ENCODE measurements at places on chromosomes 11 and 22.

DNA sequence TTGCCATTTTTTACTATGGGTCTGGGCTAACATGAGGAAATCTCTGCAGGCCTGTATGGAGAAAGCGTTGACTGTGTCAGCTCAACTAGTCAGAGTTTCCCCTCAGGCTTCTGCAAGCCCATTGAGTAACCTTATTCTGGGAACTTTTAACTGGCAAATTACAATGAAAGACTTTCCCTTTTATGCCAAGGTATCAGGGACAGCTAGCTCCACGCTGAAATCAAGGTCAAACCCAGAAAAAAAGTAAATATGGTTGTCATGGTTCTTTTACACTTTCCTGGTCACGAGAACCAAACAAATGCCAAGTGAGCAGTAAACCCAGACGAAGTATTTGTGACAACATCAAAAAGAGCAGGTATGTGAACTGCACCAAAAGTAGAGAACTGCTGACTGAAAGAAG lies 13.8 kb downstream of the OSBP start:
- no peaks in the 10 kb centered on the region for H3K27me3 ChIP-seq
- no peaks in the 10 kb centered on the region for H3K4me1 ChIP-seq
- H3K27ac ChIP-seq = no peak overlapping the region
- DNase-seq = no peak
- no peak overlapping the region for H3K4me3 ChIP-seq

- peaks cover 5% of the 10 kb centered on the region for H3K4me1 ChIP-seq
- H3K27ac ChIP-seq = no peak overlapping the region
- DNase-seq = no peak
- H3K4me3 ChIP-seq = no peak overlapping the region
These were observed 31.1 kb downstream of the ACER3 start for GRCh38 chr11:76891793-76892192.

- H3K27me3 ChIP-seq = no peaks in the 10 kb centered on the region
- H3K4me1 ChIP-seq = no peaks in the 10 kb centered on the region
- H3K4me3 ChIP-seq = no peak overlapping the region
- H3K27ac ChIP-seq = no peak overlapping the region
These were observed 20.0 kb downstream of the CYP2R1 start for GRCh38 chr11:14872032-14872431.

GRCh38 chr11:116481126-116481675 lies 291.6 kb downstream of the BUD13 start:
- no peaks in the 10 kb centered on the region for H3K4me1 ChIP-seq
- DNase-seq = no peak
- H3K36me3 ChIP-seq = no peaks in the 10 kb centered on the region
- H3K4me3 ChIP-seq = no peak overlapping the region
- H3K27ac ChIP-seq = no peak overlapping the region

DNA sequence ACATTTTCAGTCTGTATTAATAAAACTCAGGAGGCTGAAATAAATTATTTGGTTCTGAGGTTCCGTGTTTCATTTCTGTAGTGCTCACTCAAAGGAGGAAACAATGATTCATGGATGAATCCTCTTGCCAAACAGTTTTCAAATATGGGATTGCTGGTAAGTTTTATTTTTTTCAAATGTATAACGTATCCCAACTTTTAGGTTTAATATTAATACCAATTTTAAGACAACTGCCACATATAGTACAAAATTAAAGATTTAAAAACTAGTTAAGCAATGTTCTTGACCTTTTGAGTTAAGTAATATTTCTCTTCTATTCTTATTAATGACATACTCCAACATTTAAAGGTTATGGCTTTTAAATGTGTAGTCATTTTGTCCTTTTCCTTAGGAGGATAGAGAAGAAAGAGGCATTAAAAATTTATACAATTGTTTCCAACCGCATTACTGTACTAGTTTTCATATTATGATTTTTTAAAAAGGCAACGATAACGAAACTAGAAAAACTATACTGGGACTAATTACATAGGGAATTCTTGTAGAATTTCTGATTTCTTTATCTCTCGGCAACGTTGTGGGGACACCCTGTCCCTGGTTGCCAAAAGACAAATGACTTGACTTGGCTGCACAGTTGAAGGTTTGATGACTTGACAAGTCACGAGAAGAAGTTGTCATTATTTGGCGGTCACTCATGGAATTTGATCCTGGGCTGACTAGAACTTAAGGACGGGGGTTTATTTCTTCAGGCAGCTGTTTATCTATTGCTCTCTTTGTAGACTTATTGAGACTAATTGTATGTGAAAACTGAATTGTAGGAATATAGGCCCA lies 69.1 kb upstream of the ADSL start:
- H3K27me3 ChIP-seq = no peaks in the 10 kb centered on the region
- H3K36me3 ChIP-seq = peaks cover 30% of the 10 kb centered on the region
- H3K27ac ChIP-seq = peak overlapping the region; percentile 39

DNA sequence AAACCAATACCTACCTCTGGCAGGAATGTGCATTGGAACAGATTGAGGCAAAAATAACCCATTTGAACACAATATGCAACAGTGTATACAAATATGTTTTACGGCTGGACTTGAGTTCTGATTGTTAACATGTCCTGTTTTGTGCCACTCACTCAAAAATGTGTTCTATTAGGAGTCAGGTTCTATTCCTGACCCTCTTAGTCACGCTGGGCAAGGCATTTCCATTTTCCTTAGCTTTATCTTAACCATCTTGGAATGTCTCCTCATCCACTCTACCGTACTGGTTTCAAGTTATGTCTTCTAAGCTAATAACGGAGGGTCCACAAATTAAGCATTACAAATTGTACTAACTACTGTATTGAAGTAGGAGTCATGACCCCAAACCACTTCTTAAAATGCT lies 78.6 kb downstream of the MAML2 start:
- peaks cover 51% of the 10 kb centered on the region for H3K4me1 ChIP-seq
- H3K27ac ChIP-seq = peak overlapping the region; percentile 92
- H3K27me3 ChIP-seq = no peaks in the 10 kb centered on the region
- no peak for DNase-seq
- H3K36me3 ChIP-seq = peaks cover 14% of the 10 kb centered on the region
- no peak overlapping the region for H3K4me3 ChIP-seq

DNA sequence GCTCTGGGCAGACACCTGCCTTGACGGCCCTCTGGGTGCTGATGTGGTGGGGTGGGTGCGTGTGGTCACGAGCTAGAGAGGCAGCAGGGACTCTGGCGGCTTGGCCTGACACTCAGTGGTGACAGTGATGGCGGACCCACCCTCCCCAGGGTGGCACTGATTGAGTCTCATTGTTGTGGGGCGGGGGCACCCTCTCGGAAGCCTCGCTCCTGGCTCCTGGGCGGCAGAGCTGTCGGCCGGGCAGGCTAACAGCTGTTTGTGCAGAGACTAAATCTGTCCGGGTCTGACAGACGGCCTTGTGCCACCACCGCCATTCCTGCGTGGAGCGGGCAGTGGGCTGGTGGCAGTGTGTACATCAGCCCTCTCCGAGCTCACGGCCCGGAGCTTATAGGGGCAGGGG lies 15.6 kb downstream of the FLRT1 start:
- peaks cover 13% of the 10 kb centered on the region for H3K4me1 ChIP-seq
- no peaks in the 10 kb centered on the region for H3K27me3 ChIP-seq
- H3K4me3 ChIP-seq = no peak overlapping the region
- DNase-seq = no peak
- H3K27ac ChIP-seq = no peak overlapping the region

- DNase-seq = no peak
- peak overlapping the region; percentile 76 for H3K27ac ChIP-seq
- H3K4me3 ChIP-seq = no peak overlapping the region
- H3K4me1 ChIP-seq = peaks cover 33% of the 10 kb centered on the region
These were observed 50.6 kb upstream of the MN1 start for GRCh38 chr22:27851974-27852746.

GRCh38 chr11:123558536-123559315 lies 95.7 kb downstream of the SCN3B start:
- no peak overlapping the region for H3K27ac ChIP-seq
- H3K36me3 ChIP-seq = no peaks in the 10 kb centered on the region
- no peak overlapping the region for H3K4me3 ChIP-seq
- DNase-seq = no peak
- peaks cover 22% of the 10 kb centered on the region for H3K4me1 ChIP-seq

GRCh38 chr11:30585125-30585891 lies 845 bp downstream of the MPPED2 start:
- no peaks in the 10 kb centered on the region for H3K27me3 ChIP-seq
- H3K4me3 ChIP-seq = peak overlapping the region; percentile 69
- peak; percentile 61 for DNase-seq
- peak overlapping the region; percentile 91 for H3K27ac ChIP-seq
- peaks cover 2% of the 10 kb centered on the region for H3K36me3 ChIP-seq
- peaks cover 58% of the 10 kb centered on the region for H3K4me1 ChIP-seq

DNA sequence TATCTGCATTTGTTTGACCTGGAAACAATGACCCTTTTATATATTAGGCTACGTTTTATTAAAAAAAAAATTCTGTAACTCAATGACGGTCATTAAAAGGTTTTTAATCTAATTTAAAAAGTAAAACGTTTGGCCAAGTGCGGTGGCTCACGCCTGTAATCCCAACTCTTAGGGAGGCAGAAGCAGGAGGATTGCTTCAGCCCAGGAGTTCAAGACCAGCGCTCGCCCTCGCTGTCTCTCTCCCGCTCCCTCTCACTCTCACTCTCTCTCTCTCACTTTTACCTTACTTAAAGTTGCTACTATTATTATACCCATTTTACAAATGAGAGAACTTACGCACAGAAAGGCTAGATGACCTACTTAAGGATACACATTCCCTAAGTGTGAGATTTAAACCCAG lies 814 bp upstream of the NARS2 start:
- DNase-seq = no peak
- H3K36me3 ChIP-seq = peaks cover 7% of the 10 kb centered on the region
- no peaks in the 10 kb centered on the region for H3K27me3 ChIP-seq
- peak overlapping the region; percentile 97 for H3K27ac ChIP-seq

DNA sequence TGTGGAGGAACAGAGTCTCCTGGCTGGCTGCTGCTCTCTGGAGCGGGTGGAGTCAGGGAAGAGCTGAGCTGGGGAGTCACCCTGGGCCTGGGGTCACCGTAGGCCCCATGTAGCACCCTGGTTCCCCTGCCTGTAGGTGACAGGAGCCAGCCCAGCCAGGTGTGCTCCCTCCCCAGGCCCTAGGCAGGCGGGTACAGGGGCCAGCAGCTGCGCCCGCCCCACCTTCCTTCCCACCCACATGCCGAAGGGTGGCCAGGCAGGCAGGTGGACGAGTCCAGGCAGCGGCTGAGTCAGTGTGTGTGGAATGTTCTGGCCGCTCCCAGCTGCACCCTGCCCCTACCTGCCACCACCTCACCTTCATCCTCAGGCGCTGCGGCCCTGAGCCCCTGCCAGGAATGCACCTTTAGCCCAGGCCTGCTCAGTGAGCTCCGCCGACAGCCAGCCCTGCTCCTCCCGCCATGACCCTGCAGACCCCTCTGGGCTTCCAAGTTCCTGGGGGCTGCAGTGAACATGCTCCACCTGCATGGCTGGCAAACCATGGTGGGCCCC lies 654 bp upstream of the SYT8 start:
- H3K27ac ChIP-seq = peak overlapping the region; percentile 87
- H3K36me3 ChIP-seq = no peaks in the 10 kb centered on the region
- peaks cover 34% of the 10 kb centered on the region for H3K4me1 ChIP-seq
- DNase-seq = no peak
- H3K4me3 ChIP-seq = no peak overlapping the region
- no peaks in the 10 kb centered on the region for H3K27me3 ChIP-seq

GRCh38 chr11:11038352-11038751 lies 180.5 kb upstream of the ZBED5 start:
- no peak for DNase-seq
- no peaks in the 10 kb centered on the region for H3K36me3 ChIP-seq
- peaks cover 30% of the 10 kb centered on the region for H3K4me1 ChIP-seq
- H3K4me3 ChIP-seq = no peak overlapping the region

DNA sequence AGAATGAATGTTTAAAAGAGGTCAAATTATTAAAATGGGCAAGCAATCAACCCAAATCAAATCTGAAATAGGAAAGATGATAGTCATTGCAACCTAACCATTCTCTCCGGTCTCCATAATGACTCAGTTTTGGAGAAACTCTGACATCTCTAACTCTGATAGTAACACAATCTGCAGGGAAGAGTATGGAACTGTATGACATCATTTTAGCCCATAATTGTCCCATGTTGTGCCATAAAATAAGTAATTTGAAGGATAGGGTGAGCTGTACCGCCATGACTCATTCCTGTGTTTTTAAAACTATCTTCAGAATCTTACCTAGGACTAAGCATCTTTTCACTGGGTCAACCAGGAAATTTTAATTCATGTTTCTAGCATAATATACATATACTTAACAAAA lies 350.8 kb downstream of the DLG2 start:
- peaks cover 2% of the 10 kb centered on the region for H3K36me3 ChIP-seq
- no peak for DNase-seq
- H3K4me3 ChIP-seq = no peak overlapping the region
- peaks cover 4% of the 10 kb centered on the region for H3K4me1 ChIP-seq

- H3K4me1 ChIP-seq = peaks cover 33% of the 10 kb centered on the region
- DNase-seq = no peak
- peak overlapping the region; percentile 92 for H3K27ac ChIP-seq
- H3K4me3 ChIP-seq = no peak overlapping the region
These were observed 26.7 kb downstream of the FLI1 start for GRCh38 chr11:128720522-128720985.

DNA sequence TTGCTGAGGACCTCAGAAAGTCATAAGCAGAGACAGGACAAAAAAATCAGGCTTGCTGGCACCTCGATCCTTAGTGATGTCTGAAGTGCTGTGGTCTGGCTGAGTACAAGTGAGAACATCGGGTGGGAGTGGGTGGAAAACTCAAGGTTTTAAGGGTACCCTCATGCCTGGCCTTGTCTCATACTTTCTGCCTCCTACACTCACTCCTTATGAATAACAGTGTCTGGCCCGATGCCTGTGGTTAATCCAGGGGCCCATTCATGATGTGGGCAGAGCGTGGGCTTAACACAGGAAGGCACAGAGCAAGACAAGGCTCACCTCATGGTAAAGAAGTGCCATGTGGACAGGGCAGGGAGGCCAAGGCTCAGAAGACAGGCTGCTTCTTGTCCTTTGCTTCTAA lies 11.0 kb upstream of the UCP3 start:
- no peak overlapping the region for H3K4me3 ChIP-seq
- H3K4me1 ChIP-seq = no peaks in the 10 kb centered on the region
- H3K36me3 ChIP-seq = peaks cover 15% of the 10 kb centered on the region
- no peak for DNase-seq
- H3K27ac ChIP-seq = no peak overlapping the region

- H3K4me1 ChIP-seq = no peaks in the 10 kb centered on the region
- no peak overlapping the region for H3K27ac ChIP-seq
- no peaks in the 10 kb centered on the region for H3K36me3 ChIP-seq
- DNase-seq = no peak
These were observed 811.0 kb downstream of the METTL15 start for GRCh38 chr11:28919194-28919593.

DNA sequence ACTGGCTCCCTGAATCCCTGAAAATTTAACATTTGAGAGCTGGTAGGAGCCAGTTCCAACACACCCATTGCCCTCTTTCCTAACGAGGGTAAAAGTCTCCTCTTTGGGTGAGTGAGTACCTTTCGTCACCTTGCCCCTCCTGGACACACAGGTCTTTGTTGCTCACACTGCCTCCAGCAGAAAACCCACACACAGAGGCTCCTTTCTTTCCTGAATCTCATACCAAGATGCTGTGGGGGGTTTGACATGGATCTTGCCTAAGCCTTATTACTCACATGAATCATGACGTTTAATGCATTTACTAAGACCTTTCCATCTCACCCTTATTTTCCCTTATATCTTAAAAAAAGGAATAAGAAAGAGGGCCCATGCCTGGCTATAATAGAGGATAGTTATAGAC lies 53.0 kb downstream of the PARVA start:
- H3K27me3 ChIP-seq = no peaks in the 10 kb centered on the region
- DNase-seq = no peak
- H3K36me3 ChIP-seq = no peaks in the 10 kb centered on the region
- peak overlapping the region; percentile 44 for H3K27ac ChIP-seq

GRCh38 chr11:86669424-86669823 lies 3.0 kb downstream of the ME3 start:
- no peak overlapping the region for H3K27ac ChIP-seq
- H3K4me3 ChIP-seq = no peak overlapping the region
- DNase-seq = no peak
- peaks cover 8% of the 10 kb centered on the region for H3K4me1 ChIP-seq
